ENCODE measurements at places on chromosomes 13 and 19. TPM values are rescaled to one million over a fixed set of nuclear protein-coding genes. Genes with fewer than 3 reads are reported as not detected.

The GET3 gene
- 43.7 TPM for total RNA-seq

The CFAP97D2 gene
- not detected for total RNA-seq

The SMIM17 gene
- not detected for total RNA-seq

The CEACAM4 gene
- total RNA-seq: not detected

The IRGC gene
- total RNA-seq: not detected

The C5AR1 gene
- 1.1 TPM for total RNA-seq

The GAPDHS gene
- total RNA-seq: 6.3 TPM

The ZNF714 gene
- 10.0 TPM for total RNA-seq

The MRPL57 gene
- 31.6 TPM for total RNA-seq
